ENCODE measurements at places on chromosomes 13 and 19.

DNA sequence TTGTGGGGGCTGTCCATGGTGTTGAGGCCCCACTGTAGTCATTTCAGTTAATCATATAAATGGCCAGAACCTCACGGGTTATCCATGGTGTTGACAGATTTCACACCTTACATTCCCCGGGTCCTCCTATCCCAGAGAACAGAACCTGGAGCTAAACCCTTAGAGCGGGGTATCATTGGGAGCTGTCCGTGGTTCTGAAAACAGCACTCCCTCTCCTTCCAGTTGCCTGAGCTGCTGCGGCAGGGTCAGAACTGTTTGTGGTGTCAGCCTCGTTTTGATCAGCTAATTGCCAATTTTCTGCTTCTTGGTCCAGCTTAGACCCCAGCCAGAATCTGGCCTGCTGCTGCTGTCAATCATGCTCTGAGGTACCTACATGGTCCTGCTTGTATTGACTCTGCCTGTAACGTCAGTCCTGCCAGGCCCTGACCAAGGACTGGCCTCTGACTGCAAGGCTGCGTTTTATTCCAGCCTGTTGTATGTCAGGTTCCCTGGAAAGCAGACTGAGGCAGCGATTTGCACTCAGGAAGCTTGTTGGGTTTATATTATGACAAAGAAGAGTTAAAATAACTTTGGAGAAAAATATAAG lies 55.8 kb upstream of the KCTD15 start:
- no peak for DNase-seq

- no peak for DNase-seq
These were observed 275.5 kb upstream of the SOX21 start for GRCh38 chr13:94987869-94988268.

- DNase-seq, result no peak
These were observed 66.6 kb downstream of the RUBCNL start for GRCh38 chr13:46320406-46320805.

DNA sequence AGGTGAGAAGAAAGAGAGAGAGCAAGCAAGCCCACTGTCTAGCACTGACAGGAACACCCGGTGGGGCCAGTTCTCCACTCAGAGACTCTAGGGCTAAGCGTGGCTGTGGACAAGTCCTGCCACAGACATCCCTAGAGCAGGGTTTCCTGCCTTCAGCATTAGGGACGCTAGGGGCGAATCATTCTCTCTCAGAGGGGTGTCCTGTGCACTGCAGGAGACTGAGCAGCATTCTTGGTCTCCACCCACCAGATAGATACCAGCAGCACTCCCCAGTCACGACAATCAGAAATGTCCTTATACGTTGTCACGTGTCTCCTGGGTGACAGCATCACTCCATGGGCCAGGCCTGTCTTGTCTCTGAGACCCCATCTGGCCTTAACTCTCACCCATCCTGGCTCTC lies 1.5 kb downstream of the OR10H1 start:
- no peak for DNase-seq

GRCh38 chr13:23859904-23860303 lies 29.3 kb downstream of the MIPEP start:
- DNase-seq, result no peak

DNA sequence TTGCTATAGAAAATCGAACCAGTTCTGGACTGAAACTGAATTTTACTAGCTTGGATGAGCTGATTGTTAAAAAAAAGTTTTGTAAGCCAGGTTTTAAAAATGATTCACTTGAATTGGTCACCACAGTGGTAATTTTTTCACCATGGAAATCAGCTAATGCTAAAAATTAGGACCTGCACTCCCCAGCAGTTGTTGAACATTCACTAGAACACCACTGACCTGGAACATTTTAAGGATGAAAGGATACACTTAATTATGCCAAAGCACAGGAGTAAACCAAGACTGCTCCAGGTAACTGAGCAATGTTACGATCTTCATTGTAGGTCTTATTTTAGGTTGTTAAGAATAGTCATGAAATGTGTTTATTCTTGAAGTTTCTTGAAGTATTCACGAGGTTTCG lies 1342.6 kb upstream of the SPRY2 start:
- no peak for DNase-seq

- DNase-seq, result no peak
These were observed 103.9 kb downstream of the GADD45B start for GRCh38 chr19:2579678-2580280.

DNA sequence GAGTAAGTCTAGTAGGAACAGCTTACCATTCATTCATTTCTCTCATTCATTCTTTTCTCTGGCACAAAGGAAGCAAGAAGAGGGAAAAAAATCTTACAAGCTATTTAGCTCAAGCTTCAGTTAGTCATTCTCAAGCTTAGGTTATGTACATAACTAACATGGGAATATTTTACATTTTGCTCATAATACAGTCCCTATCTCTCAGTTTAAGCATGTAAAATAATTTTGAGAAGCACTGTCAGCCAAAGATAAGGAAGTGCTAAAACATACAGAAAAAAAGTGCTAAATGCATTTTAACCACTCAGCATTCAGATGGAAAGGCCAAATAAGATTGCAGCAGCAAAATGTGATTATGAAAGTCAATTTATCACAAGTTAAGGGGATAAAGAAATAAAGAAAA lies 7.9 kb downstream of the RBM26 start:
- no peak for DNase-seq

All from Right ventricle myocardium superior (tissue), 1 donor.